ENCODE measurements at places on chromosomes 3 and 15.

DNA sequence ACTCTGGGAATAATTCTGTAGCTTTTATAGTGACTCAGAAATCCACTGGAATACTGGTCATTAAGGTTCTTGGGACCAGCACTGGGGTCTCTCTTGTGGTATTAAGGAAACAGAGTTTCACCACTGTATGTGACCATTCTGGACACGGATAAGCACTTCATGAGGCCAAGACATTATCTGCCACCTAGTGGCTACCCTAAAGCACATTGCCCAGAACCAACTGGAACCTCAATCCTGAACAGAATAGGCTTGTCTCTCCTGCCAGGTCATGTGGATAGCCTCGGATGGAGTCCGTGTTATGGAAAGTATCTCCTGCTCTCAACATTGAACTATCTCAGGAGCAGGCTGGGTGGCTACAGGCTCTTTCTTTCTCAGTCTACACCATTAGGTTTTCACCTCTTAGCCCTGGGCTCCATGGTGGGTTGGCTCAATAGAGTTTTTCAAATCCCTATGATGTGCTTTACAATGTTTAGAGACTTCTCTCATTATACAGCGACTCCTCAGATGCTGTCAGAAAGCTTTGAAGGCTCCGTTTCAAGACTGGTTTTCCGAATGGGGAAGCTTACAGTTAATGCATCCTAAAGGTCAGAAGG lies 167.6 kb upstream of the ST8SIA2 start:
- H3K4me1 ChIP-seq, result no peaks in the 10 kb centered on the region
- H3K27me3 ChIP-seq, result no peaks in the 10 kb centered on the region
- H3K4me3 ChIP-seq, result no peak overlapping the region
- DNase-seq, result peak; percentile 28

DNA sequence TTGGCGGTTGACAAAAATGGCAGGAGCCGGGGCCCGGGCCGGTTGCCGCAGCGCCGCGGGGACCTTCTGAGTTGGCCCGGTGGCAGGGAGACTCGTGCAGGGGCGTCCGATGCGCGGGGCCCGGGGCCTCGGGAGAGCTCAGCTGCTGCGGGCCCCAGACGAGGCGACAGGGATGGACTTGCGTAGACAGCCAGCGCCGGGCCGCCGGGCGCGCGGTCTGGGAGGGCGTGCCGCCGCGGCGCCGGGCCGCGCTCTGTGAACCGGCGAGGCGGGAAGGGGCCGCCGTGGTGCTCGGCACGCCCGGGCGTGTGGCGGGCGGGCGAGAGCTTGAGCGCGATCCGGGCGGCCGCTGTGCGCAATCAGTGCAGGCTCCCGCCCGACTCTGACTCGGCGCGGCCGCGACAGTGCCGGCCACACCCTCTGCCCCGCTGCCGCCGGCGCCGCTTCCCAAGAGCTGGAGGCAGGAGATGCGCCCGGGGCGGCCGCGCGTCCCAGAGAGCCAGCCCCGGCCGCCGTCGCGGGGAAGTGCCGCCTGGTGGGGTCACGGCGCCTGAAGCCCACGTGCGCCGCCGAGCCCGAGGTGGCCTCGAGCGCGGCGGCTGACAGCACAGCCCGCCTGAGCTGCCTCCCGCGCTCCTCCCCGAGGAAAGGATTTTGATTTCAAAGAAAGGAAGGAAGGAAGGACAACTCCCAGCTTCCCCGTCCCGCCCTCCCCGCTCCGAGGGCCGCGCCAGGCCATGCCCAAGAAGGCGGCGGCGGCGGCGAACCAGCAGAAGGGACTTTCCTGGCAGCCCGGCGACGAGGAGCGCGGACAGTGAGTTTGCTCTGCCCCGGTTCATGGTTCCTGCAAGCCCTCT lies 657 bp downstream of the TLNRD1 start:
- H3K27ac ChIP-seq, result peak overlapping the region; percentile 98
- peak overlapping the region; percentile 94 for H3K4me3 ChIP-seq
- peaks cover 20% of the 10 kb centered on the region for H3K4me1 ChIP-seq

- H3K4me1 ChIP-seq, result peaks cover 12% of the 10 kb centered on the region
- H3K36me3 ChIP-seq, result peaks cover 39% of the 10 kb centered on the region
Measured at GRCh38 chr3:48984663-48985062, 5.4 kb upstream of the P4HTM start.

- no peak for DNase-seq
- H3K27ac ChIP-seq, result no peak overlapping the region
- H3K4me3 ChIP-seq, result no peak overlapping the region
- H3K4me1 ChIP-seq, result no peaks in the 10 kb centered on the region
- no peaks in the 10 kb centered on the region for H3K27me3 ChIP-seq
Measured at GRCh38 chr15:77481670-77482069, 61.0 kb downstream of the HMG20A start.

- H3K36me3 ChIP-seq, result no peaks in the 10 kb centered on the region
- H3K4me1 ChIP-seq, result no peaks in the 10 kb centered on the region
- DNase-seq, result no peak
- H3K4me3 ChIP-seq, result no peak overlapping the region
Measured at GRCh38 chr3:140571836-140572235, 106.0 kb upstream of the TRIM42 start.

DNA sequence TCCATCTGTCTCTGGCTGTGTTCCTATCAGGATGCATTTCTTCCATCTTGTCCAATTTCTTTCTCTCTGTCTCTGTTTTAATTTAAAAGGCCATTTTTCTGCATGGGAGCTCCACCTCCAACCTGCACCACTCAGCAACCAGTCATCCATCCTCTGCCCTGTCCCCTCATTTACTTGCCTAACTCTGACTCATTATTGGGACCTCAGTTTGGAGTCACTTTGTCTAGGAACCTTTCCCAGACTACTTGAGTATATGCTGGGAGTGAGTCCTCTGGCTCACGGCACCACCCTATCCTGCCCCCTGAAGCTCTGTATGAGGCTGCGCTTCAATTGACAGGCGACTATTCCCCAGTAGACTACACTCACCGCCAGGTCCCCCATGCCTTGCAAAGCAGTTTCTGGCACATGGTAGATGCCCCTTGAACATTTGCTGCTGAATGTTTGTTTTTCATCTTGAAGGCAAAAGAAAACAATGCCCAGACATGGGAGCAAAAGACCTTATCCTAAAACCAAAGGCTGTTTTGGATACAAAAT lies 513.3 kb upstream of the CFAP20DC start:
- H3K27me3 ChIP-seq, result no peaks in the 10 kb centered on the region
- no peaks in the 10 kb centered on the region for H3K36me3 ChIP-seq
- no peak overlapping the region for H3K4me3 ChIP-seq
- H3K4me1 ChIP-seq, result no peaks in the 10 kb centered on the region
- DNase-seq, result no peak

DNA sequence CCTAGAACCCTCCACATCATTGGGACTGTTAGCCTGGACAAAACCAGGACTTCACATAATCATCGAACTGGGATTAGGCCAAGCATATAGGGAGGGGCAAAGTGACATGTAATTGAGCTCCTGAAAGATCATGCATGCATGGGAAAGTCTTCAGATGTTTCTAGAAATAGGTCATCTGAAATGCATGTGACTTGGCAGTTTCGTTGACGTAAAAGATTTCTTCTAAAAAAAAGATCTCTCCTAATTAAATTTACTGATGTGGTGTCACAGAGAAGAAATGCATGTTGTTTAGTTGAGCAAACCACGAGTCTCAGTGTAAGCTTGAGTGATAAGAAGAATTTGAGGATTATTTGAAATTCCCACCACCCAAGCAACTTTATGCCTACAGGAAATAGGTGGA lies 70.0 kb upstream of the LIMD1 start:
- H3K27me3 ChIP-seq, result no peaks in the 10 kb centered on the region
- no peak overlapping the region for H3K27ac ChIP-seq
- no peak for DNase-seq
- no peak overlapping the region for H3K4me3 ChIP-seq
- peaks cover 29% of the 10 kb centered on the region for H3K36me3 ChIP-seq

DNA sequence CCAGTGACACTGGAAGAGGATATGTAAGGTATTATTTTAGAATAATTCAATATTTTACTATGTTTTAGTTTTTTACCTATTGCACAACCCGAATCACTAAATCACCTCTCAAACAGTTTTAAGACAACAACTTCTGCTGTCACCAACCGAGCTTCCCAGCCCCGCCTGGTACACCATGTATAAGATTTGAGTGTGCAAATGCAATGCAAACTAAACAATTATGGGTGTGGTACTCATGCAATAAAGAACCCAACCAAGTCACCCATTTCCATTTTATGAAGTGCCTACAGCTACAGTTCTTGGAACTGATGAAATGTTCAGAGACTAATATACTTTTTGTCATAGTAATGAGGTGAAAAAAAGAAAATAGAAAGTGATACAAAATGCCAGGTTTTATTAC lies 256.2 kb downstream of the TAFA4 start:
- DNase-seq, result no peak
- H3K27me3 ChIP-seq, result no peaks in the 10 kb centered on the region

- no peak overlapping the region for H3K27ac ChIP-seq
- DNase-seq, result no peak
- H3K27me3 ChIP-seq, result no peaks in the 10 kb centered on the region
- H3K4me1 ChIP-seq, result no peaks in the 10 kb centered on the region
Measured at GRCh38 chr3:178342111-178342510, 194.1 kb upstream of the KCNMB2 start.

DNA sequence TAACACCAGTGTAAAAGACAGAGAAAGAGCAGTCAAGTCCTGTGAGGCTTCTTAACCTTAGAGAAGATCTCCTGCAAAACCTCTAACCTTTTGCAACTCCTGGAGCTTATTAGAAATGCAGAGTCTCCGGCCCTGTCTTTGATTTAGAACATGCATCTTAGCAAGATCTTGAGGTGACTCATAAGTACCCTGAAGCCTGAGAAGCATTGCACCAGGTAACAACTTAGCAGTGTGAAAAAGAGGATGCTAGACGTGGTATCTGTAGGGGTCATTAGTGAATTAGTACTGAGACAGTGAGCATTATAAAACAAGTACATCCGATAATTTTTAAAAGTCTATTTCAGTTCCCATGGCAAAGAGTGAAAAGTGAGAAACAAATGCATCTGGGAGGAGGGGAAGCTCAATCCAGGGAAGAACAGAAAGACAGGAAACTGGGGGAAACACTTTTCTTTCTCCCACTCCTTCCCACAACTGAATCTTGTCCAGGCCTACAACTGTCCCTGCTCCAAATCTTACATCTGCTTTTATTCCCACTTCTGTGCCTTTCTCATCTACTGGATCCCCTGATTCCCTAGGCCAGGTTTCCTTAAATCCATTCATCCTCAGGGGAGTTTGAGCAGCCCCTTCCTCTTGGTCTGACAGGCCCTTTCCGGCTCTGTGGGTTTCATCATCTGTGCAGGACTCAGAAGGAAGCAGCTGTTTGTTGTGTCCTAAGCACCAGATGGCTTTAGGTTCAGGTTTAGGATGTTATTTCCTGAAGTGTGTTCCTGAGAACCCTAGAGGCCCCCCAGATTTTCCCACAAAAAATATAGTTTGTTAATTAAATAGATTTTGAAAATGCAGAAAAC lies 128.1 kb upstream of the IL12A start:
- peaks cover 6% of the 10 kb centered on the region for H3K4me1 ChIP-seq
- no peak overlapping the region for H3K4me3 ChIP-seq
- no peak for DNase-seq
- H3K36me3 ChIP-seq, result no peaks in the 10 kb centered on the region

DNA sequence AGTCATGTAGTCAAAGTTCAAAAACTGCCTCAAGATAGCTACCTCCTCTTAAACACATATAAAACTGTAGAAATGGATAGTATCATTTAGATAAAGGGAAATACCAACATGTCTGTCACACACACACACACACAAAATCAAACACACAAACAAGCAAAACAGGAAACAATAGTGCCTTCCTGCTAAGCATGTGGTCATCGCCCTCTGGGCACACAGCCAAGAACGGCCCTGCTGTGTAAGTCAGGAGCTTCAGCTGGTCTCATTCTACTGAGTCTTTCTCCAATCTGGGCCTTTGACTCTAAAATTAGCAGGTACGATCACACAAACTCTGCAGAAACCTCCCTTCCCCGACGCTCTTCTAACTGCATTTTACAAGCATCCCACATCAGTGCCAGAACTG lies 272.2 kb upstream of the CHRNA7 start:
- DNase-seq, result peak; percentile 9
- no peaks in the 10 kb centered on the region for H3K36me3 ChIP-seq
